B cell (primary cell): ENCODE measurements at places on chromosomes 16 and 17. TPM values are rescaled to one million over a fixed set of nuclear protein-coding genes. Genes with fewer than 3 reads are reported as not detected.

DNA sequence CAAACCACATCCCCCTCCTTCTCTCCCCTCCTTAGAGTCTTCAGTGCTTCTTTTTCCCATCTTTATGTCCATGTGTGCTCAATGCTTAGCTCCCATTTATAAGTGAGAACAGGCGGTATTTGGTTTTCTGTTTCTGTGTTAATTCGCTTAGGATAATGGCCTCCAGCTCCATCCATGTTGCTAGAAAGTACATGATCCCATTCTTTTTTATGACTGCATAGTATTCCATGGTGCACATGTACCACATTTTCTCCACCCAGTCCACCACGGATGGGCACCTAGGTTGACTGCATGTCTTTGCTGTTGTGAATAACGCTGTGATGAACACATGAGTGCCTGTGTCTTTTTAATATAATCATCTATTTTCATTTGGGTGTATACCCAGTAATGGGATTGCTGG lies 44.3 kb downstream of the SLC39A11 start:
- H3K27me3 ChIP-seq: no peaks in the 10 kb centered on the region
- no peak overlapping the region for H3K27ac ChIP-seq
- no peak overlapping the region for H3K4me3 ChIP-seq
- H3K36me3 ChIP-seq: no peaks in the 10 kb centered on the region

Gene NGFR
- 1.6 and 1.8 TPM in 2 replicates for total RNA-seq

DNA sequence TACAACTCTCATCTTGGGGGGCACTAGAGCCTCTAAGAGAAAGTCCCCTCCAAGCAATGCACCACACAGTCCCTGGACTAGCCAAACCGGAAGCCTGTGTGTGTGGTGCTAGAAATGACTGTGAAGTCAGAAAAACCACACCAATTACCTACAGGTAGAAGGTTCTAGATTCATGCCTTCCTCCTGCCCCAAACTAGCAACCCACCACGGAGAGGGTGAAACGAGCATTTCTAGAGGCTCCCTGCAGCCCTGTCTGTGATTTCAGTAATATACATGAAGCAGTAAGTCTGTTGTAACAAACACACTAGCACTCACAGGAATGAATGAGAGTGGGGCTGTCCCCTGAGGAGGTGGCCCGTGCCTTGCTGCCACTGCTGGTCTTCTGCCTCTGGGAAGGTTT lies 13.6 kb downstream of the ZFHX3 start:
- H3K36me3 ChIP-seq: no peaks in the 10 kb centered on the region
- H3K27ac ChIP-seq: no peak overlapping the region
- no peak for DNase-seq
- peaks cover 7% of the 10 kb centered on the region for H3K27me3 ChIP-seq

- H3K27me3 ChIP-seq: no peaks in the 10 kb centered on the region
- H3K27ac ChIP-seq: no peak overlapping the region
- no peak for DNase-seq
- no peaks in the 10 kb centered on the region for H3K4me1 ChIP-seq
Measured at GRCh38 chr16:17392857-17393692, 77.7 kb downstream of the XYLT1 start.

- DNase-seq: no peak
- H3K36me3 ChIP-seq: no peaks in the 10 kb centered on the region
- peaks cover 68% of the 10 kb centered on the region for H3K4me1 ChIP-seq
- H3K27ac ChIP-seq: peak overlapping the region; percentile 47
Measured at GRCh38 chr17:82231312-82231561, 2.4 kb downstream of the SLC16A3 start.

GRCh38 chr17:56809820-56810179 lies 23.9 kb downstream of the C17orf67 start:
- DNase-seq: no peak
- H3K36me3 ChIP-seq: no peaks in the 10 kb centered on the region
- H3K27me3 ChIP-seq: no peaks in the 10 kb centered on the region

Gene SDR42E1
- total RNA-seq: 6.9 and 8.6 TPM in 2 replicates

DNA sequence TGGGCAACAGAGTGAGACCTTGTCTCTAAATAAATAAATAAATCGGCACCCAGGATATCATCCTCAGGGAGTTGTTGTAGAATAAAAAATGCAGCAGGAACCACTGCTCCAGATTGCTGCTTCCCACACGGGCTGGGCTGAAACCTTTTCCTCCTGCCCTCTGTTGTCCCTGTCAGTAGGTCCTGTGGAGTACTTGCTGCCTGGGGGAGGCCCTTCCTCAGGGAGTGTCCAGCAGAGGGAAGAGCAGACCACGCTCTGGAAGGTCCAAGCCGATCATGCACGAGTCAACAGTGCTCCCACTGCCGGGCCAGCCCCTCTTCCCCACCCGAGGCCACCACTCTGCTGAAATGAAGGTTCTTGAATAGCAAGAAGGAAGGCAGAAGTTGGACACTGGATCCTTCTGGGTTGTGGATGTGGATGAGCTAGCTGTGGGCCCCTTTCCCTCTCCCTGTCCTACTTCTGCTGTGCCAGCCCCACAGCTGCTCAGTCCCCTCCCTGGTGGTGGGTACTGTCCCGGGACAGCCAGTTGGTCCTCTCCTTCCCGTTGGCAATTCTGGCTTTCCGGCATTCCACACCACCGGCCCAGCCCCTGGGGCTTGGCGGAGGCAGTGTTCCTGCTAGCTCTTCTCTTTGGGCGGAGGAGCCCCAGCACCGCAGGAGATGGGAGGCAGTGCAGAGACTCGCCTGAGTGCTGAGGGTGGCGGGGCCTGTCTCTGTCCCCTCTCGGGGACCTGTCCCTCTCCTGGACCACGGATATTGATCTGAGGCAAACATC lies 10.8 kb downstream of the CDK5R1 start:
- peaks cover 47% of the 10 kb centered on the region for H3K4me1 ChIP-seq
- H3K27me3 ChIP-seq: no peaks in the 10 kb centered on the region
- H3K36me3 ChIP-seq: no peaks in the 10 kb centered on the region
- H3K4me3 ChIP-seq: no peak overlapping the region

Gene TM4SF5
- not detected in 2 replicates for total RNA-seq

GRCh38 chr17:71437166-71437565 lies 683.7 kb upstream of the SOX9 start:
- no peaks in the 10 kb centered on the region for H3K27me3 ChIP-seq
- H3K4me1 ChIP-seq: no peaks in the 10 kb centered on the region
- H3K4me3 ChIP-seq: no peak overlapping the region
- H3K36me3 ChIP-seq: no peaks in the 10 kb centered on the region

GRCh38 chr17:77455111-77455890 lies 314.5 kb downstream of the SEC14L1 start:
- peaks cover 87% of the 10 kb centered on the region for H3K4me1 ChIP-seq
- H3K4me3 ChIP-seq: no peak overlapping the region
- no peaks in the 10 kb centered on the region for H3K27me3 ChIP-seq
- peak overlapping the region; percentile 96 for H3K27ac ChIP-seq

DNA sequence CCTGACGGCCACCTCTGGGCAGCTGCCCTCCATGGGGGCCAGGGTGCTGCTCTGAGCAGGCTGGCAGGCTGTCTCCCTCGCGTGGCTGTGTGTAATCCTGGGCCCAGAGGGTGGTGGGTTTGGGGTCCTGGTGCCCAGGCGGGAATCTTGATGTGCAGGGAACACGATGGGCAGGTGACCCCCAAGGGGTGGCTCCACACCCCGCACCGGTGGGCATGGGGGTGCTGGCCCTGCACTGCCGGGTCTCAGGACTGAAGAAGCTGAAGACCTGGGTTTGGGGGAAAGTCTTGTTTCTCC lies 8.6 kb downstream of the CHMP6 start:
- peaks cover 12% of the 10 kb centered on the region for H3K4me1 ChIP-seq
- DNase-seq: peak; percentile 11
- peaks cover 16% of the 10 kb centered on the region for H3K27me3 ChIP-seq
- no peaks in the 10 kb centered on the region for H3K36me3 ChIP-seq
- no peak overlapping the region for H3K27ac ChIP-seq

DNA sequence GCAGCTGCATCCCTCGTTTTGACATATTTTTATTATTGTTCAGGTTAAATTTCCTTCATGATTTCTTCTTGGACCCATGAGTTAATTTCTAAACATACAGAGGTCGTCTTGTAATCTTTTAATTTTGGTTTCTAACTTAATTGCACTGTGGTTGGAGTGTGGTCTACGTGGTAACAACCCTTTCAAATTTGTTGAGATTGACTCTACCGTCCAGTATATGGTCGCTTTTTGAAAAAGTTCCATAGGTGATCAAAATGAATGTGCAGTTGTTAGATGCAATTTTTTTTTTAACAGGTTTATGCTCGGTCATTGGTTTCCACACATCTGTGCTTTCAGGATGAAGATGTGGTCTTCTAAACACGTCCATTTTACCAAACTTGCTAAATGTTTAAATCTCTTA lies 11.0 kb upstream of the SLC6A4 start:
- H3K4me1 ChIP-seq: no peaks in the 10 kb centered on the region
- no peak for DNase-seq
- no peak overlapping the region for H3K4me3 ChIP-seq
- no peaks in the 10 kb centered on the region for H3K27me3 ChIP-seq
- no peak overlapping the region for H3K27ac ChIP-seq

DNA sequence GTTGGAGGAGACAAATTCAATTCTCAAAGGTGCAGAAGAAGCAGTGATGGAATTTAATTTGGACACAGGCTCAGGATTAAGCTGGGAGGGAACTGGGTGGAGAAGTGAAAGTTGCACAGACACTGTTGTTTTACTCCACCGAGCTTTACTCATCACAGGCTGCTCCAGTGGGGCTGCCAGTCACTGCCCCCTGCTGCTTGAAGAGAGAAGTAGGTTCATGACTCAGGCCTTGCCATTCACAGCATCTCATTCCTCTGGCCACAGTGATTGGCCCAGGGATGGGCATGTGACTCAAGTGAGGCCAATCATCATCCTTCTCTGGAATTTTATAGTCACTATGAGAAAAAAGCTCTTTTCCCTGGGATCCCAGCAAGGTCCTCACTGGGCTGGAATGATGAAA lies 11.8 kb downstream of the GNAO1 start:
- H3K36me3 ChIP-seq: no peaks in the 10 kb centered on the region
- no peaks in the 10 kb centered on the region for H3K27me3 ChIP-seq
- DNase-seq: peak; percentile 74
- H3K27ac ChIP-seq: no peak overlapping the region
- H3K4me1 ChIP-seq: peaks cover 44% of the 10 kb centered on the region
- H3K4me3 ChIP-seq: no peak overlapping the region

GRCh38 chr17:65977041-65977440 lies 214.9 kb downstream of the CEP112 start:
- H3K4me1 ChIP-seq: no peaks in the 10 kb centered on the region
- DNase-seq: no peak
- no peaks in the 10 kb centered on the region for H3K27me3 ChIP-seq

GRCh38 chr17:34647511-34647910 lies 68.1 kb downstream of the TMEM132E start:
- DNase-seq: no peak
- H3K4me3 ChIP-seq: no peak overlapping the region
- no peak overlapping the region for H3K27ac ChIP-seq
- H3K27me3 ChIP-seq: no peaks in the 10 kb centered on the region
- H3K36me3 ChIP-seq: no peaks in the 10 kb centered on the region
- H3K4me1 ChIP-seq: no peaks in the 10 kb centered on the region

- no peak overlapping the region for H3K27ac ChIP-seq
- no peak for DNase-seq
- no peaks in the 10 kb centered on the region for H3K27me3 ChIP-seq
Measured at GRCh38 chr16:57264950-57265371, 19.5 kb downstream of the PLLP start.

Gene SETD1A
- total RNA-seq: 37.2 and 39.5 TPM in 2 replicates

DNA sequence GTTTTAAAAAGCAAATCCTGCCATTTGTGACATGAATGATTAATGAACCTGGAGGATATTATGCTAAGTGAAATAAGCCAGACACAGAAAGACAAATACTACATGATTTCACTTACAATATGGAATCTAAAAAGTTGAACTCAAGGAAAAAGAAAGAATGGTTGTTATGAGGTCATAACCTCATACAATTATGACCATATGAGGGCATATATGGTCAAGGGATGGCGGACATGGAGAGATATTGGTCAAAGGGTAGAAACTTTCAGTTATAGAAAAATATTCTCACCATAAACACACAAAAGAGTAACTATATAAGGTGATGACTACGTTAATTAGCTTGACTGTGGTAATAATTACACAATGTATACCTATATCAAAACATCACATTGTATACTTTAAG lies 56.5 kb downstream of the MYO1D start:
- H3K4me1 ChIP-seq: peaks cover 4% of the 10 kb centered on the region
- no peak overlapping the region for H3K27ac ChIP-seq
- H3K27me3 ChIP-seq: peaks cover 4% of the 10 kb centered on the region
- no peak for DNase-seq
- no peaks in the 10 kb centered on the region for H3K36me3 ChIP-seq

Gene SPAG7
- 52.5 and 53.6 TPM in 2 replicates for total RNA-seq

DNA sequence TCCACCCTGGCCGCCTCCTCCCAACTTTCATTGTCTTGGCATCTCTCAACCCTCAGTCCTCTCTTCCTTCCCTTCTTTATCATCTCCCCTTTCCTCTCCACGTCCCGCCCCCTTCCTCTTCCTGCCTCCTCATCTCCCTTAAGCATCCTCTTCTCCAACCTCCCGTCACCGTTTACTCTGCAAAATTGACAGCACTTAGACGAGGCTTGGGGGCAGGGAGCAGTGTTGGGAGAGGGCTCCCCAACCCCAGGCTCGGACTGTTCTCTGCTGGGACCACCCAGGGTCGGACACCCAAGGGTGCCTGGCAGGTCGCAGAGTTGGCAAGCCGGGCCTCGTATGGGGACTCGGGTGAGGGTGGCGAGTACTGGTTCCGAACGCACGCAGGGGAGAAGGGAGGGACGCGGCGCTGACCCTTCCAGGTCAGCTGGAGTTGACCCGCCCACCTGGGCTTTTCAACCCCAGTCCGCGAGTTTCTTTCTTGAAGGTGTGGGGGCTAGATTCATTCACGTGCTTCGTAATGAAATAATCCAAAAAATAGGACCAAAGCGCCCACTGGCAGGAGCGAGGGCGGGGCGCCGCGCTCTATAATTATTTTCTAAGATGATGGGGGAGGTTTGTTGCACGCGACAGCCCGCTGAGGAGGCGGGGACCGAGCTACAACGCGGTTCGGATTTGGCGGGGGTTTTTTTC lies 775 bp upstream of the PAGR1 start:
- H3K4me3 ChIP-seq: peak overlapping the region; percentile 73
- peaks cover 62% of the 10 kb centered on the region for H3K4me1 ChIP-seq
- H3K27ac ChIP-seq: peak overlapping the region; percentile 88
- DNase-seq: no peak
- H3K27me3 ChIP-seq: no peaks in the 10 kb centered on the region

- DNase-seq: no peak
- no peaks in the 10 kb centered on the region for H3K36me3 ChIP-seq
- H3K27me3 ChIP-seq: no peaks in the 10 kb centered on the region
Measured at GRCh38 chr16:30641378-30641982, 9.3 kb upstream of the PRR14 start.

- no peak overlapping the region for H3K27ac ChIP-seq
- H3K4me3 ChIP-seq: no peak overlapping the region
- DNase-seq: no peak
- no peaks in the 10 kb centered on the region for H3K4me1 ChIP-seq
- no peaks in the 10 kb centered on the region for H3K27me3 ChIP-seq
Measured at GRCh38 chr17:15323131-15323530, 18.3 kb downstream of the TEKT3 start.

Gene ZNF287
- total RNA-seq: 16.6 and 19.3 TPM in 2 replicates
